ENCODE measurements at places on chromosomes 16 and 17. TPM values are rescaled to one million over a fixed set of nuclear protein-coding genes. Genes with fewer than 3 reads are reported as not detected.
A peak's percentile ranks its signal among the peaks of the same experiment; 100 is the strongest.

OR1F1 gene
- not detected for total RNA-seq

- DNase-seq = peak; percentile 59
These were observed 188.6 kb upstream of the PSMD7 start for GRCh38 chr16:74107795-74108610.

GRCh38 chr16:74651841-74652240, 14.8 kb downstream of the RFWD3 start:
- DNase-seq = no peak

GRCh38 chr16:3264137-3265036, 8.0 kb upstream of the MEFV start:
- peak; percentile 99 for DNase-seq

DNA sequence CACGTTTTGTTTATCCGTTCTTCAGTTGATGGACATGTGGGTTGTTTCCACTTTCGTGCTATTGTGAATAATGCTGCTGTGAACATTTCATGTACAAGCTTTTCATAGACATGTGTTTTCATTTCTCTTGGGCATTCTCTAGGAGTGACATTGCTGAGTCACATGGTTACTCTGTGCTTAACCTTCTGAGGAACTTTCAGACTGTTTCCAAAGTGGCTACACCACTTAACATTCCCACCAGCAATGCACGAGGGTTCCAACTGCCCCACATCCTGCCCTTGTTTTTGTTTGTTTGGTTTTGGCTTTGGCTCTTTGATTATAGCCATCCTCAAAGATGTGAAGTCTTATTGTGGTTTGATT, 14.2 kb upstream of the PEMT start:
- no peak for DNase-seq

DNA sequence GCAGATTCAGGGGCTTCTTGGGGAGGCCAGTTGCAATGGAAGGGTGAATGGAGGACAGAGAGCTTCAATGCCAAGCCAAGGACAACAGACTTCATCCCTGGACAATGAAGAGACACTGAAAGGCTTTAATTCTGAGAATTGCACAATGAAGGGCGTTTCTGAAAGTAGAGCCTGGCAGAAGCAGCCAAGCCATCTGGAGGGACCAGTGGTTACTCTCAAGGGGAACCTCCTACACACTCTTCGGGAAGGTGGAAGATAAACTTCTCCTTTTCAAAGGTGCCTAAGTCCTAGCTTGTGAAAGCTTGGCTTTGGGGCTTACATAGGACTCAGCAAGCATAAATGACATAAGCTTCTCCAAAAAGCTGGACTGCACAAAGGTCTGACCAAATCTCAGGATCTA, 6.2 kb upstream of the CES1 start:
- no peak for DNase-seq

DNA sequence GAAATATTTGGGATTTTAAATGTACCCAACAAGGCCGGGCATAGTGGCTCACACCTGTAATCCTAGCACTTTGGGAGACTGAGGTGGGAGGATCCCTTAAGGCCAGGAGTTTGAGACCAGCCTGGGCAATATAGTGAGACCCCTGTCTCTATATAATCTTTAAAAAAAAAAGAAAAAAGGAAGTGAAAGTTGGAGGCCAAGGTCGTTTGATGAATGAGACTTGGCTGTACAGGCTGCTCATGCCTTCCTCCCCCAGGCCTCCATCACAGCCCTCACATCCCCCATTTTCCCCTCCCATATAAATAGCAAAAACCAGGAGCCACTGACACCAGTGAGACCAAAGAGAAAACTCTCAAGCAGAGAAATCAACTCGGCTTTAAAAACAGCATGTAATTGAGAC, 3.3 kb upstream of the CA7 start:
- no peak for DNase-seq

GRCh38 chr17:57849163-57849873, 526 bp downstream of the MRPS23 start:
- peak; percentile 24 for DNase-seq

Data from activated CD8-positive, alpha-beta T cell treated with anti-CD3 and anti-CD28 coated beads for 36 hours (primary cell).